ENCODE measurements at places on chromosomes 7 and 10.

- no peak for DNase-seq
These were observed 132.0 kb downstream of the PRKAG2 start for GRCh38 chr7:151744656-151745638.

DNA sequence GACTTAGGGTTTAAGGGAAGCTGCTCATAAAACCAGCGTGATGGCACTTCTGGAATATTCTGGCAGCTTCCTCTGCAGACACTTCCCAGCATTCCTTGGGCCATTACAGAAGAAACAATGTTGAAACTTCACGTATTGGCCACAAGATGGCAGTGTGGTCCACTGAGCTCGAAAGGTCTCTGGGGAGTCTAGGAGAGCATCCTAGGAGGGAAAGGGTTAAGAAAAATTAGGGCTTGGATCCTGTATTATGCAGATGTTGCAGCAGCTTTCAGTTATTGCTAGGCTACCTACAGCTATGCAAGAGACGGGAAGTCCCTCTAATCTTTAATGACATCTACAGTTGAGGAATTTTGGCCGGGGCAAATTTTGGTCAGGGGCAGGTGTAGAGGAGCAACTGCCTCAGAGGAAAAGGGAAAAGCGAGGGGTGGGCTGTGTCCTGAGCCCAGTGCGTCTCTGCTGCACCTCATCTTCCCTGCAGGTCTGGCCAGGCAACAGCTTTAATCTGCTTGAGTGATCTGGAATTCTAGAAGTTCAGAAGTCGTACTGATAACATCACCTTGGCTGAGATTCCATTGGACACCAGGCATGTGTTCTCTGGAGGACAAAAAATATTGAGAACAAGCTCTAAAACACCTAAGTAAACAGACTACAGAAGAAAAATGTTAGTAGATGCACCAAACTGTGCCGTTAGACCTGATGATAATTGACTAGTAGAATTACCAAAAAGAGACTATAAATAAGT is 220.8 kb upstream of the PRSS58 start:
- DNase-seq = no peak

DNA sequence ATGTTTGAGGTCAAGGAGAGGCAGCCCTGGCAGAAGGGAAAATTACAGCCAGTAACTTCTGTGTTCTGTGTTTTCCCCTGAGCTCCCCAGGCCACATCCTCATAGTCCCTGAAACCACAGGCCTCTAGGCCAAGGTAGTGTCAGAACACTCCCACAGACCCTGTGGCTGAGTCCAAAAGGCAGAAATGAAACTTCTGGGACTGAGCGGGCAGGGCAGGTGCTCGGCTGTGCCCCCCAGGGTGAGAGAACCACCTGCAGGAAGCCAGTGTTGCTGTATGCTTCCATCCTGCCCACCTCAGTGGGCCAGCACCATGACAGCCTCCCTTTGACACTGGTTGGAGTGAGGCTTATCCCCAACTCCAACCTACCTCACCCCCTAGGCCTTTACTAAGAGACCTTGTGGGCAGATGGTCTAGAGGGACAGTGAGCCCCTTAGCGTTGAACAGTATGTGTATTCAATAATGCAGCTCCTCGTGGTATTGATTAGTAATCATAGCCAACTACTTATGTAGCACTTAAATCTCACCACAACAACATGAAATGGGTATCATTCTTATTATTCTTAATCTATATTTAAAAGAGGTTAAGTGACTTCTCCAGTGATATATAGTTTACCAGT is 30.3 kb downstream of the PIK3CG start:
- no peak for DNase-seq

DNA sequence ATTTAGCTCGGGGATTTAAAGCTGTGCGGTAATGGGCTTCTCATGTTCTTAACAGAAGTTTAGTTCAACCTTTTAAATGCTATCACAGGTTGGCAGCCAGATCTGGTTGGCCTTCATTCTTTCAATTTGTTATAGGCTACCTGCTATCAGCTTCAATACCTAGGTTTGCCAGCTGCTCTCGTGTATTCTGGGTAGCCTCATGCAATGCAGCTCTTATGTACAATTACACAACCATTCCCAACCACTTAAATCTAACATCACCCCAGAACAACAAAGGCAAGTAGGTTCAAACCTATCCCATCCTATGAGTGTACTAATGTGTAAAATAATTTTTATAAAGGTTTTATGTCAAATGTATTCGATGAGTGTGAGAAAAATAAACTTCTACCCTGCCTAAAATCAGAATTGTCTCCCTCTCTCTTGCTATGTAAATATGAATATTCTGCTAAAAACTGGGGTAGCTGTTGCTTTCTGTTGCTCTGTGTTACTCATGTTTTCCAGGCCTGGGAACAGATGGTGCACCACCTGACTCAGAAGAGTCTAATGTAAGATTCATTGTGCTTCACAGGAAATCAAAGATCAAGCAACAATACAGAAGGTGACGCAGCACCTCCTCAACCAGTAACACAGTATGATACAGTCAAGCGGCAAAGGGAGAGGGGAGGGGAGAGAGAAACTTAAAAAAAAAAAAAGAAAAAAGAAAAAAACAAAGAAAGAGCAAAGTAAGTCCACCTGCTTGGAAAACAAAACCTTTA is 188.6 kb downstream of the ETV1 start:
- DNase-seq = no peak

- no peak for DNase-seq
These were observed 124.5 kb downstream of the LHPP start for GRCh38 chr10:124586142-124586541.

DNA sequence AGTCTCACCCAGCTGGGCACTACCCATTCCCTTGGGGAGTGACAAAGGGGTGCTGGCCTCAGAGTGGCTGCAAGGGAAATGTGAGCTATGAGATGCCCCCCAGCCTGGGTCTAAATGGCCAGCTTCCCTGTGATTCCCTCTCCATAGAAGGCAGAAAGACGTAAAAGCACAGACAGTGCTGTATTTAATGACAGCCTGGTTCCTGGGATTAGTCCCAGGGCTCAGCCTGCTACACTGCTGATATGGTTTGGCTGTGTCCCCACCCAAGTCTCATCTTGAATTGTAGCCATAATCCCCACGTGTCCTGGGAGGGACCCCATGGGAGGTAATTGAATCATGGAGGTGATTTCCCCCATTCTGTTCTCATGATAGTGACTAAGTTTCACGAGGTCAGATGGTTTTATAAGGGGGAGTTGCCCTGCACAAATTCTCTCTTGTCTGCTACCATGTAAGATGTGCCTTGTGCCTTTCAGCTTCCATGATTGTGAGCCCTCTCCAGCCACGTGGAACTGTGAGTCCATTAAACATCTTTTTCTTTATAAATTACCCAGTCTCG is 23.9 kb upstream of the CALN1 start:
- DNase-seq = no peak

- peak; percentile 28 for DNase-seq
These were observed 187.4 kb upstream of the GRB10 start for GRCh38 chr7:50970092-50970491.

DNA sequence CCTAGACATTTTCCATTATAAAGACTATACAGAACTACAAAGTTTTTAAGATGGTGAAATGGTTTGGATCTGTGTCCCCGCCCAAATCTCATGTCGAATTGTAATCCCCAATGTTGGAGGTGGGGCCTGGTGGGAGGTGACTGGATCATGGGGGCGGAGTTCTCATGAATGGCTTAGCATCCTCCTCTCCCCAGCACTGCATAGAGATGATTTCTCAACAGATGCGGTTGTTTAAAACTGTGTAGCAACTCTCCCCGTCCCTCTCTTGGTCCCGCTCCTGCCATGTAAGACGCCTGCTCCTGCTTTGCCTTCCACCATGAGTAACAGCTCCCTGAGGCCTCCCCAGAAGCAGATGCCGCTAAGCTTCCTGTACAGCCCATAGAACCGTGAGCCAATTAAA is 1.6 kb downstream of the FAM133B start:
- no peak for DNase-seq

- DNase-seq = no peak
These were observed 110.6 kb downstream of the PFKFB3 start for GRCh38 chr10:6313111-6313895.

DNA sequence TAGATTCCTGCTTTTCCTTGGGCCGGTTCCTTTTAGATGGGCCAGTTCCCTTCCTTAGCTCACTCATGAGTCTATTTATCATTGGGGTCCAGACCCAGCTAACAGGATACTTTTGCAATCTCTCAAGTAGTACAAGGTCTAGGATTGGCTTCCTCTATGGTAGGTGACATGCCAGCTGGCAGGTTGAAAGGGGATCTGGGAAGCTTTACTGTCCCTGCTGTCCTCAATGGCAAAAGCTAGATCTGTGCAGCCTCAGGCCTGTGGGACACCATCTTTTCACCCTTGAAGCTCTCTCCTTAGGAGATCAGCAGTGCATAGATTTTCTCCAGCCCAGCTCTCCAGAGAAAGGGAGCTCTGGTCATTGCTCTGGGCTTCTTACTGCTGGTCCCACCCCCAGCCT is 96.4 kb downstream of the CUL2 start:
- no peak for DNase-seq

DNA sequence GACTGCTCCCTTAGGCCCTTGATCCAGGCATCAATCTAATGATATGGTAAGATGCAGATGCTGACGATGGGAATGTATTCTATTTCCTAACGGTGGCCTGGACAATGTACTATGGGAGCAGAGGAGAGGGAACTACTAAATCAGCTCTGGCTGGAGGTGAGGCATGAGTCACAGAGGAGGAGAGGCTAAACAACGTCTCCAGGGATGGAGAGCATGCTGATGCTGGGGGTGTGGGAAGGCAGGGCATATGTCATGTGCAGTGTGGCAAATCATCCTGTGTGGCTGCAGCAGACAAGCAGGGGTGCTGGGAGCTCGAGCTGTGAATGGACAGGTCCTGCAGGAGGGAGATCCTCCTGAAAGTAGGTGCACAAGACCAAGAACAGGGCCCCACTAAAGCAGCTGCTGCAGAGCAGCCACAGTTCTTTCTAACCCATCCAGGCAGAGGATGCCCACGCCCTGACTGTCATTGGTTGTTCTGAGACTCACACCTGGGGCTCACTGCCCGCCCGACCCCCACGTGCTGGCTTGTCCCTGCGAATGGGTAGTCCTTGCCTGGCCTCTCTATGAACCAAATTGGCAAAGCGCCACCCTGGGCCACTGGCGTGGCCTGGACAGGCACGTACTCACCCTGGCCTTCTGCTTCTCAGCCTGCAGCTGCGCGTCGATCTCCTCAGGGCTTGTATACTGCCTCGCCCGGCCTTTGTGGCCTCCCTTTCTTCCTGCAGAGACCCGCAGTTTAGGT is 4.0 kb downstream of the PDAP1 start:
- no peak for DNase-seq

DNA sequence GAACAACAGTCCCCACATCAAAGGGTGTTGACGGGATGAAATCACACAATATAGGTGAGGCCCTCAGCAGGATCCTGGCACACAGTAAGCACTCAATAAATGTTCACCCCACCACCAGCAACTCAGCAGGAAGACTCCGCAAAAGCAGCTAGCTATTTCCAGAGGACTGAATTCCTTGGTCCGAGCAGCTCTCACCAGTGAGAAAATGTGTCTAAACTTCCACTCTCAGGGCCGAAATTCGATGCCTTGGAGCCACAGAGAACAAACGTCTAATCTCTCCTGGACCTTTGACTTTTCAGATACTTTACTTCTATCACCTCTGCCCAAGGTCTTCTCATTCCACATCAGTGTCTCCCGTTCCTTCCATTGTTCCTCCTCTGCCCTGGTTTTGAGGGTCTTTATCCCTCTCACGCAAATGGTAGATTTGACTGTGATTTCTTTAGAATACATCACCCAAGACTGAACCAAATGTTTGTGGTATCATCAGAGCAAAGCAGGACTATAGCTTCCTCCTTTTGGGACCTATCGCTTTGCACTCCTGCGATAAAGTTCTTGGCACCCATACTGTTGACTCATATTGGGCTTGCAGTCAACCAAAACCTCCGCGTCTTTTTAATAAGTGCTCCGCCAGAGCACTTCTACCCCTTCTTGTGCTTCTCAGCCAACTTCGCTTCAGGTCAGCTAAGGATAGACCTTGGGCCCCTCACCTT is 903 bp upstream of the NT5C2 start:
- DNase-seq = no peak

GRCh38 chr10:18149196-18149800 is 9.1 kb downstream of the CACNB2 start:
- no peak for DNase-seq
